ENCODE measurements at places on chromosomes 16 and 17.

DNA sequence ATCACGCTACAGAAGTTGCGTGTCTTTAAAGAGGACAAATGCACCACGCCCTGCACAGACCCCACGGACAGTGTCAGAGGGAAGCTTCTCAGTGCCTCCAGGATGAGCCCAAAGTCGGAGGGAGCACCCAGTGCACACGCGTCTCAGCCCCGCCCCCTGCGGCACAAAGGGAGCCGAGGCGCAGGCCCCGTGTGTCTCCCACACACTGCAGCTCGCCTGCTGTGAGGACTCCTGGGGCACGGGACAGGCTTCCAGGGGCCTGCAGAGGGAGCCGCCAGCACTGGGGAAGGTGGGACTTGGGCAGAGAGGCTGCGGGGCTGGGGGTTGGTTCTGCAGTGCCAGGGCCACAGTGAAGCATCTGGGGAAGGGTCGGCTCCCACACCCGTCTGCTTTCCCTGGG lies 77.4 kb downstream of the LMF1 start:
- no peak for DNase-seq

- DNase-seq = peak; percentile 36
Observed at GRCh38 chr16:9340526-9341256, 249.2 kb downstream of the HAPSTR1 start.

DNA sequence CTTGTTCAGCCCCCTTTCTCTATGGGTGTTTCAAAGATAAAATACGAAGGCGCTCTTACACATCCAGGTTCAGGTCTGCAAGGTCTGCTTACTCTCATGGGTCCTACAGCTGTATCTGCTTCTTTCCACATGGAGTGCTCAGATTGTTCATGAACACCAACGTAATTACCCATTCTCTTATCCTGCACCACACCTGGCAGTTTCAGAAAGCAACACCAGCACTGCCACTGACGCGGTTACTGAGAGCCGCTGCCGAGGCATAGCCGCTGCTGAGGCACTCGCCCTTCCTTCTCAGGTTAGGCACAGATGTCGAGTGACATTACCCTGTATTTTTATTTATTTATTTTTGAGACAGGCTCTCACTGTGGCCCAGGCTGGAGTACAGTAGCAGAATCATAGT lies 147.1 kb downstream of the RPTOR start:
- DNase-seq = no peak

DNA sequence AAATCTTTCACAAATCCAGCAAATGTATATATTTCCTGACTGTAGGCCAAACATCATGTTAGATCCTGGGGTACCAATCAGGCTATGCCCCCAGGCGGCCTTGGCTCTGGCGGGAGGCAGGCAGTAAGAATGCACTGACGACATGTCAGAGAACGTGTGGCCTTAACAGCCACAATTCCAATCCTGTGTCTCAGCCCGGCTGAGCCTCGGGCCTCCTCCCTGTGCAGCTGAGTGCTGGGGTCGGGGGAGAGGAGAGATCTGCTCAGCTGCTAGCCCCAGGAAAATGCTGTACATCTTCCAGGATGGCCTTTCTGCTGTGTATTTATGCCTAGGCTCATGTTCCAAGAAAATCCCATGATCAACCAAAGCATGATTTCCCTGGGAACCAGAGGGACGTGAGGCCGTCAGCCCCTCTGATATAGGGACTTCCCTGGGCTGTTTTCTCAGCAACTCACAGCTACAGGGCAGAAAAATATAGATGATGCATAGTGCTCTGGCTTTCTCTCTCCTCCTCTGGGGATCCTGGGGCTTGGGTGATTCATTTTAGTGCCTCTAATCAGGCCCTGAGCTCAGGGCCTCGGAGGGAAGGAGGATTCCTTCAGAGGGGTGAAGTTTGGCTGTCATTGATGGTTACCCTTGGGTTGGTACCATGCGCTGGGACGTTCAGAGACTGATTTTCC lies 604.0 kb downstream of the HS3ST4 start:
- DNase-seq = no peak

GRCh38 chr16:49487746-49488145 lies 114.1 kb downstream of the C16orf78 start:
- DNase-seq = no peak

DNA sequence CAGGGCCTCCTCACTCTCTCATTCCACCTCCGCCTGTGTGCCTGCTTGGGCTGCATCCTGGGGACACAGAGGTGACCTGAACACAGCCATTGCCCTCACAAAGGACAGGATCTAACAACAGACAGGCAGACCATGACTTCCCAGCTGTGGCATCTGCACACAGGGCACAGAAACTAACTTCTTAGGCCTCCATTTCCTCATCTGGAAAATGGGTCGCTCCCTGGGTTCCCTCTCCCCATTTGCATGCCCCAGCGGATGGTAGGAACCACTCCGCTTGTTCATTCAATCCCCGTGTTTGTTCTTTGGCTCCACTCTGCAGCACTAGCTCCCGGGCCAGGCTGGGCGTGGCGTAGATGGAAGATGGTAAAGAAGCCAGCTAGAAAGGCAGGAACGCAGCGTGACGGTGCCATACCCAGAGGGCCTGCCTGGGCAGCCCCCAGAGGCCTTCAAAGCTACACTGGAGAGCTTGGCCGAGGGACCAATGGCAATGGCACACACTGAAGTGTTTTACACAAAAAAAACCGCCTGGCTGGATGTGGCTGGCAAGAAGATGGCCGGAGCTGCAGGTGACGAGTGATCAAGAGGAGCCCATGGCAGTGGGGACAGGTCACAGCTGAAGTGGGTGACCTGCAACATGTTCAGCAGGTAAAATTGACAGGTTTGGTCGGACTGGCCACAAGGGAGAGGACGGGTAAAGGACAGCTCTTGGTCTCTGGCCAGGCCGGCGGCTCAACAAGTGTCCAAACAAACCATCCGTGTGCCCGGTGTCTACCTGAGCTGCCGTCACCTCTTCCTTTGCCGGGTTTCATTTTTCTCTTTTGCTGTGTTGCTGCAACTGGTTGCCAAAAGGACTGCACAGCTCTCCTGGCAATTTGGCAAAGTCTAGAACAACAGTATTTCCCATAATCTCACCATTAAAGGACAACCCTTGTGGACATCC lies 66.9 kb downstream of the SOCS1 start:
- no peak for DNase-seq

DNA sequence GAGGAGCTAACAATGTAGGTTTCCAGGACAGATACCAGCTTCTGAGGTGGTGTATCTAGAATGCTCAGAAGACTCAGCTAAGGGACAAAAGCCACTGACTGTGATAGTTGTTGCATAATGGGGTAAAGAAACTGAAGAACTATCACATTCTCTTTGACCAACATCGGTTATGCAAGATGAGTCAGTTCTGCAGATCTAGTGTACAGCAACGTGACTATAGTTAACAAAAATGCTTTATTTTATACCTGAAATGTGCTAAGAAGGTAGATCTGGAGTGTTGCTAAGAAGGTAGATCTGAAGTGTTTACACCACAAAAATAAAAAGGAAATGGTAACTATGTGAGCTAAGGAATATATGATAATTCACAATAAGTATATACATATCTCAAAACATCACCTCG lies 2.5 kb downstream of the KRTAP9-6 start:
- no peak for DNase-seq

DNA sequence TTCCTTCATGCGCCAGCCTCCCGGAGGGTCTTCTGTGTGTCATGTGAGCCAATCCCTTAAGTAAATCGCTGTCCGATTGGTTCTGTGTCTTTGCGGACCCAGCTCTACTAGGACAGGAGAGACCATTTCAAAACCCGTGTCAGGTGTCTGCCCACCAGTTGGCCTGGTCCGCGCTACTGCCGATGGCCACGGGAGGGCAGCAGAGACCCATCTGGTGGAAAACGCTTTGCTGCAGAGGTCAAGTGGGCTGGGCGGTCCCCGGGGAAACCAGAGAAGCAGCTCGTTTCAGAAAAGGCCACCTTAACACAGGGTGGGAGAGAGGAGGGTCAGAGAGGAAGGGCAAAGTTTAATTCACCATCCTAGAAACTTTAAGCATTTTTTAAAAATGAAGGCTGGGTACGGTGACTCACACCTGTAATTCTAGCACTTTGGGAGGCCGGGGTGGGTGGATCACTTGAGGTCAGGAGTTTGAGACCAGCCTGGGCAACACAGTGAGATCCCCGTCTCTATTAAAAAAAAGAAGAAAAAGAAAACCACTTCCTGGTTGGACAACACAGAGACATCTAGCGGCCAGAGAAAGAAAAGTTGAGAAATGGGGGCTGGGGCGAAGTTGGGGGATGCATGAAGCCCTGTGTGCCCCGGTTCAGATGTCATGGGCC lies 2.8 kb upstream of the CIBAR2 start:
- DNase-seq = no peak

- DNase-seq = no peak
Observed at GRCh38 chr17:65228734-65229620, 91.8 kb downstream of the RGS9 start.

GRCh38 chr16:11629071-11630030 lies 38.9 kb upstream of the SNN start:
- DNase-seq = no peak

DNA sequence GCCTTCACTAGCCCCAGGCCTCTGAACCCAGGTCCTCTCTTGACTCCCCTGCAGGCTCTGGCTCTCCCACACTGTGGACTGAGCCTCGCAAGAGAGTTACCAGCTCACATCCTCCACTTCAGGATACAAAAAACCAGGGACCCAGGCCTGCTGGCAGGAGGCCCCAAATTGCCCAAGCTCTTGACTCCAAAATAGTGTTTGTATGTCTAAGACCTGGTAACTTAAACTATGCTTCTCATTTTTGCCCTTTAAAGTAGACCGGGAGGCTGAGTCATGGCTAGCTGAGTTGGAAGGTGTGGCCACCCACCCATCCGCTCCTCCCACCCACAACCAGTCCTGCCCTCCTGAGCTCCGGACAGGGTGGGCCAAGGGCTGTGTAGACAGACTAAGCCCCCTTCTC lies 250.0 kb downstream of the SOX9 start:
- no peak for DNase-seq

DNA sequence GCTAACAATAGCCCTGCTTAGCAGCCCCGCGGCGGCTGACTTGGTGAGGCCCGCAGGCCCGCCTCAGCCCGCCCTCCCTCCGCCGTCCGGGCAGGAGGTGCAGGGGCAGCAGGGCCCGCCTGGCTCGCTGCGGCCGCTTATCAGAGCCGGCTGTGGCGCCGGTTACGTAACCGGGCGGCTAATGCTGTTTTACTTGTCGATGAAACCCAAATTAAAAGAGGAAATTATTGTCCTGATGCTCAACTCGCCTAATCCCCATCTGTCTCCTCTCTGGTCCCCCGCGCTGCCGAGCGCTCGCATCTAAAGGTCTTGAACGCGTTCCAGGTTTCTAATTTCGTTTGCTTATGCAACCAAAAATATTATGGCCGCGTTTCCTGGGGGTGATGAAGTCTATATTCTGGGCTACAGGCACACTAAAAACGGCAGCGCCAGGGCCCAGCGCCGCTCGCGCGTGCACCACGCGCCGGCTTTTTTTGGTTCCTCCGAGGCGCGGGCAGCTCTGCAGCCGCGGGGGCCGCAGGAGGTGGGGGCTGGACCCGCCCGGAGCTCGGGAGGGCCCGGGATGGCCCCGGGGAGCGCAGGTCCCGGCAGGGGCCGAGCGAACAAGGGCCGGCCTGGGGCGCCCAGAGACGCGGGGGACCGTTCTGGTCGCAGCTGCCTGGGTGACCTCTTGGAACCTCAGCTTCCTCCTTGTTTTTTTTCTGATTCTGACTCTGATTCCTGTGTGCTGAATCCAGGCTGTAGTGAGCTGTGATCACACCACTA lies 65.2 kb upstream of the TOB1 start:
- DNase-seq = peak; percentile 90

DNA sequence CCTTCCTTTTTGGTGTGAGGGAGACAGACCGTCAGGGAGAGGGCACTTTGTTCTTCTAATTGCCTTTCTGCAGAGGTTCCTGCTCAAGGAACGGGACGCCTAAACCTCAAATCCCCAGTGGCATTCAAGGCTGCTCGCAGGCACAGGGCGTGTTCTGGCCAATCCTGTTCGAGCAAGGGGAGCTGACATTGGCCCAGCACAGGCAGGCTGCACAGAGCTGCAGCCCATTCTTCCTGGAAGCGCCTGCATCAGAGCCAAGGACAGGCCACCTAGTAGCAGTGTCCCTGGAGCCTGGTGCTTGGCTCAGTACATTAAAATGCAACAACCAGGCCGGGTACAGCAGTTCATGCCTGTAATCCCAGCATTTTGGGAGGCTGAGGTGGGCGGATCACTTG lies 72.2 kb upstream of the CREBBP start:
- DNase-seq = no peak

GRCh38 chr16:48076455-48077012 lies 79.3 kb downstream of the ABCC12 start:
- no peak for DNase-seq

- no peak for DNase-seq
Observed at GRCh38 chr17:74172700-74173099, 30.8 kb upstream of the RPL38 start.

- no peak for DNase-seq
Observed at GRCh38 chr17:19482576-19482975, 51.1 kb upstream of the SLC47A1 start.

DNA sequence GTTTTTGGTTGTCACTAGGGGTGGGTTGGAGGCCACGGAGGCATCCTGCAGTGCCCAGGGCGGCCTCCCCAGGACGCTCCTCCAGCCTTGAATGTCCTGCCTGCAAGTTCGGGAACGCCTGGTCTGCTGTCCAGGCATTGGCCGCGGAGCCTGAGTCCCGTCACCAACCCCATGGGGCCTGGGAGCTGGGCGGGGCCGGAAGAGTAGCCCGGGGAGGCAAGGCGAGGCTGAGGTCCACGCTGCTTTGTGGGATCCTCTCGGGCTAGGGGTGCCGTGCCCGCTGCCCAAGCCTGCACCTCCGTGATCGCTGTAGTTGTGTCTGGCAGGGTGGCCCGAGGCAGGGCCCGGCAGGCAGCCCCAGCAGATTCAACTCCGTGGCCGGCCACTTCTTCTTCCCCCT lies 12.8 kb downstream of the TELO2 start:
- no peak for DNase-seq

DNA sequence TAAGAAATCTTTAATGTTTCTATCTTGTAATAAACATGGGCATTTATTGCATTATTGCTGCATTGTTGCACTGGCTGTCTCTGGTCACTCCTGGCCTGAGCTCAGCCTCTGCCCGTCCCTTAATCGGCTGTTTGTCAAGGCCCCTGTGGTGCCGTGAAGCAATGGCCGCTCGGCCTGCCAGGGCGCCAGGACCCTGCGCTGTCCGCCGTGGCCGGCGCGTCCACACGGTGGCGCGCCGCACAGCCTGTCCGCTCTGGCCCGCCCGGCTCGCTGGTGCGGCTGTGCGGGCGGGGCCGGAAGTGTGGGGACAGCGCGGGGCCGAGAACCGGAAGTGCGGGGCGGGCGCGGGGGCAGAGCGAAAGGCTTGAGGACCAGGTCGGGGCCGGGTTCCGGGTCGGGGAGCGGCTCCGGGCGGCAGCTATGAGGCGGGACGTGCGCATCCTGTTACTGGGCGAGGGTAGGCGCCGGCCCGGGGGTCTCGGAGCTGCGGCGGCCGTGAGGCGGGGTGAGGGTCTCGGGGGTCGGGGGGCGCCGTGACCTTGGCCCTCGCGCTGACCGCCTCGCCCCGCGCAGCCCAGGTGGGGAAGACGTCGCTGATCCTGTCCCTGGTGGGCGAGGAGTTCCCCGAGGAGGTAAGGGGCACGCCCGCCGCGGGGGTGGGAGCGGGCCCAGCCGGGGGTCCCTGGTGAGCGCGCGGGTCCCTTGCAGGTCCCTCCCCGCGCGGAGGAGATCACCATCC lies at the start of gene RHOT2:
RHOT2 (plus strand) TSS at position 353 of the 739 bp plus-strand sequence; CDS start at position 421, 68 bp downstream.
- peak; percentile 92 for DNase-seq
